IMR-90 (cell line): ENCODE measurements at places on chromosomes 16 and 17. TPM values are rescaled to one million over a fixed set of nuclear protein-coding genes. Genes with fewer than 3 reads are reported as not detected.

DNA sequence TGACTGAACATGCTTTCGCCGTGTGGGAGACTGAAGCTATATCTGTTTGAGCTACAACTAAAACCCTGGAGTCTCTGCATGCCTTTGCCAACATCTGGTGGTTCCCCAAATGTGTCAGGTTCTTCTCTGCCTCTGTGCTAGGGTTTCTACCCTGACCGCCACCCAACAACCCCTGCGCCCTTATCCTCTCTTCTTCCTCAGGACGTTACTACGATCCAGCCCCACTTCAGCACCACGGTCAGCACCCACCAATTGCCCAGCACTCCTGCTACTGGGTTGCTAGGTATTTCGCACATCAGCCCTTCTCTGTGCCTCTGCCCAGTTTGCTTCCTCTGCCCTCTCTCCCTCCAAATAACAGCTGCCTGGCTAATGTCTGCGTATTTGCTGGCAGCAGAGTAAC lies 106.3 kb upstream of the HSBP1 start:
- peak; percentile 45 for DNase-seq

DNA sequence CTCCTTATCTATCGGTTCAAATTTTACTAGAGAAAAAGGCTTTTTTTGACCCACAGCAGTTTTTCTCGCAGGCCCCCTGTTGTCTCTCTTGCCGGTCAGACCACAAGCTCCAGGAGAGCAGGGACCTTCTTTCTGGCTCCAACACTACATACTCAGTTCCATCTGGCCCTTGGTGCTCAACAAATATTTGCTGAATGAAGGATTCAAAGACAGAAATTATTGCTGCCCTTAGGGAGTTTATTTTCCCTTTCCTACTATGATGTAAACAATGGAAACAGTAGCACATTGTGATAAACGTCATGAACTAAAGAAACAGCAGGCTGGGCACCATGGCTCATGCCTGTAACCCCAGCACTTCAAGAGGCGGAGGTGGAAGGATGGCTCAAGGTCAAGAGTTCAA lies 59.0 kb upstream of the ATP2A3 start:
- DNase-seq: no peak

- no peak for DNase-seq
These were observed 661 bp downstream of the LRRC3C start for GRCh38 chr17:39927929-39928857.

BBS2 gene
- total RNA-seq: 18.6 and 31.9 TPM in 2 replicates

TOM1L2 gene
- total RNA-seq: 23.3 and 34.4 TPM in 2 replicates

DNA sequence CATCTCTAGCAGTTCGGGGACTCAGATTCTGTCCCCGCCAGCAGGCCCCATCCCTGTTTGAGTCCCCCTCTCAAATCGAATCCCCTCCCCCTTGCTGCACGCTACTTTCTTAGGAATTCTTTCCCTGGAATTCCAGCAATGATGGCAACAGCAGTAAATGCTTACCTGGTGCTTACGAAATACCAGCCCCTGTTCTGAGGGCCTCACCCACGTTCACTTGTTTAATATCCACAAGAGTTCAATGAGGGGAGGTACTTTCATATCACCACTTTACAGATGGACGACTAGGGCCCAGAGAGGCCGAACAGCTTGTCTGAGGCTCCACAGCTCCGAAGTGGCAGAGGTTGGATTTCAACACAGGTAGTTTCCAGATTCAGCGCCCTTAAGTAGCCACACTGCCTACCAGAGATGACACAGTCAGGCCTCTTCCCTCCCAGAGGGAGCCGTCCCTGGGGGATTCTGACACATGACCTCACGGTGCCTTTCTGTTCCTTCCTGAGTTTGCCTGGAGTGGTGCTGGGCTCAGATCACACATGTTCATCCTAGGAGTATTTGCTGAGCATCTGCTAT lies 120.7 kb upstream of the GSE1 start:
- no peak for DNase-seq

CCL15 gene
- not detected in 2 replicates for total RNA-seq

DNA sequence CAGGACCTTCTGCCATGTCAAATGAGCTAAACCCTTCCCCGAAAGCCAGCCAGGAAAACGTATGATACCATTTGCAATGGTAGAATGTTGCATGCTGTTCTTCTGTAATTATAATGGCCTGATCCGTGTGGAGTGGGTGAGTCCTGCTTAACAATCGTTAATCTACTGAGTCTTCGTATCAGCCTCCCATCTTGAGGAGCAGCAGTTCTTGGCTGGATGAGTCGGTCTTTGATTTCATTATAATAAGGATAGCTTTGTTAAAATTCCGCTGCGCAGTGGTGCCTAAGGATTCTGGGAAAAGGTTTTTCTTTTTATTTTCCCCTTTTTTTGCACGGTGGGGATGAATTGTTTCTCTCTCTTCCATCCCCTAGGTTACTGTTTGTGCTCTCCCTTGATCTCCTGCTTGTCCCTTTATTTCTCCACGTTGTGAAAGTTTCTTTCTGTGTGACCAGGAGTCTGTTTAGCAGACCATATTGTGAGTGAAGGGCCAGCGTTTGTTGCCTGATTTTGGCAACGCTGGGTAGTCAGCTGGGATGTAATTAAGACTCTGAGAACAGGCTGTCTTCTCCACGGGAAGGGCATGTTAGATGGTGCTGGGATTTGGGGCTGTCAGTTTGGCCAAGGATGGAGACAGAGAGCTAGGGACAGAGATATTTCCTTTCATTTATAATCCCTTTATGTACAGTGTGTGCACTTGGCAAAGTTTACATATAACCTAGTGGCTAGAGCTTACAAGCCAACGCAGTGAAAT lies 263.0 kb downstream of the FTO start:
- no peak for DNase-seq

- DNase-seq: no peak
These were observed 2.5 kb downstream of the CISD3 start for GRCh38 chr17:38732376-38733281.

FNDC8 gene
- not detected in 2 replicates for total RNA-seq

DNA sequence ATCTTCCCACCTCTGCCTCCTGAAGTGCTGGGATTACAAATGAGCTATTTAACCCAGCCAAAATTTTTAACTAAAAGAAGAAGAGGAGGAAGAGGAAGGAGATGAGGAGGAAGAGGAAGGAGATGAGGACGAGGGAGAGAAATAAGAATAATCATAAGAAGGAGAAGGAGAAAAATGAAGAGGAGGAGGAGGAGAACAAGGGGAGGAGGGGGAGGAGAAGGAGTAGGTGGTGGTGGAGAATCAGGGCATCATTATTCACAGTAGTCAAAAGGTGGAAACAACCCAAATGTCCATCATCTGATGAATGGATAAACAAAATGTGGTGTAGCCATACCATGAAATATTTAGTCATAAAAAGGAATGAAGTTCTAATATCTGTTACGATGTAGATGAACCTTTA lies 21.2 kb upstream of the MGAT5B start:
- no peak for DNase-seq

- DNase-seq: no peak
These were observed 706.1 kb downstream of the WWOX start for GRCh38 chr16:78805556-78805955.

- peak; percentile 63 for DNase-seq
These were observed 9.3 kb upstream of the FAAP100 start for GRCh38 chr17:81561494-81561885.

DNA sequence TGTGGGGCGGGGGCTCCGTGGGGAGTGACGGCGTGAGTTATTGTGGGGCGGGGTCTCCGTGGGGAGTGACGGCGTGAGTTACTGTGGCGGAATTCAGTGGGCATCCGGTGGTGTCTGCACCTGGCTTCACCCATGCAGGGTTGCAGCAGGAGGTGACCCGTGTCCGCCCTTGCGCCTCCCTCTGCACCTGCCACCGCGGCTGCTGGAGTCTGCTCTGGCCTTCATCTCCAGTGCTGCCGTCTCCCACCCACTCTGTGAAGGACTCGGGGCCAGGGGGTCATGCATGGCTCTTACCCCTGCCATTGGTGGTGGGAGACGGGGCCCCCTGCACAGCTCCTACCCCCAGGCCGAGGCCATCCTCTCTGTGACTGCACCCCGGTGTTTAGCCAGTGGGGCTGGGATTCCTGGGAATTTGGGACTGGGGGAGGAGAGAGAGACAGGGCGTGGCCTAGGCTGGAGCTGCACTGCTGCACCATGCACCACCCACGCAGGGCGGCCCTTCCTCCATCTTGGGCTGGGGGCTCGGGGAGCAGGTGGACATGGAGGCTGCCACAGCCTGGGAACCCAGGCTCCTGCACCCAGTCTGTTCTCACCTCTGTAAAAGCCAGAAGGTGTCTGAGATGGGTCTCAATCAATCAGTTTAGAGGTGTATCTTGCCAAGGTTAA lies 1.3 kb upstream of the PABPN1L start:
- no peak for DNase-seq

AURKB gene
- total RNA-seq: 38.9 and 45.9 TPM in 2 replicates

TK1 gene
- total RNA-seq: 109 and 219 TPM in 2 replicates

DNA sequence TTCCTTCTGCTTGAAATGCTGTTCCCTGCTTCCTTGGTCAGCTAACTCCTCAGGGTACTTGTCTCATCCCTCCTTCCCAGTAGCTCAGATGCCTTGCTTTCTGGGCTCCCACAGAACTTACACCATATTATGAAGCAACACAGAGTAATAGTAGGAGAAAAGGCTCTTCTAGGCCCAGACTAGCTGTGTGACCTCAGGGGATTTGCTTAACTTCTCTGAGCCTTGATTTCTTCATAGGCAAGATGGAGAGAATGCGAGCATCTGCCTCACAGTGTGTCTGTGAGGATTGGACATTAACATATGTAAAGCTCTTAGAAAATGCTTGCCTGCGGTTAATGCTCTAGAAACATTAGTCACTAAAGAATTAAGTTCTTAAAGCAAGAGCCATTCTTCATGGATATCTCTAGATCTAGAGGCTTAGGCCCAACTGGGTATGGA lies 22.3 kb upstream of the PECAM1 start:
- DNase-seq: no peak

ENPP7 gene
- total RNA-seq: not detected in 2 replicates

NPIPB6 gene
- total RNA-seq: 0.18 and 0.56 TPM in 2 replicates

GRCh38 chr17:35103271-35103670 lies 16.4 kb downstream of the RAD51D start:
- no peak for DNase-seq

ARHGAP27 gene
- total RNA-seq: under 0.01 and 0.56 TPM in 2 replicates

DNA sequence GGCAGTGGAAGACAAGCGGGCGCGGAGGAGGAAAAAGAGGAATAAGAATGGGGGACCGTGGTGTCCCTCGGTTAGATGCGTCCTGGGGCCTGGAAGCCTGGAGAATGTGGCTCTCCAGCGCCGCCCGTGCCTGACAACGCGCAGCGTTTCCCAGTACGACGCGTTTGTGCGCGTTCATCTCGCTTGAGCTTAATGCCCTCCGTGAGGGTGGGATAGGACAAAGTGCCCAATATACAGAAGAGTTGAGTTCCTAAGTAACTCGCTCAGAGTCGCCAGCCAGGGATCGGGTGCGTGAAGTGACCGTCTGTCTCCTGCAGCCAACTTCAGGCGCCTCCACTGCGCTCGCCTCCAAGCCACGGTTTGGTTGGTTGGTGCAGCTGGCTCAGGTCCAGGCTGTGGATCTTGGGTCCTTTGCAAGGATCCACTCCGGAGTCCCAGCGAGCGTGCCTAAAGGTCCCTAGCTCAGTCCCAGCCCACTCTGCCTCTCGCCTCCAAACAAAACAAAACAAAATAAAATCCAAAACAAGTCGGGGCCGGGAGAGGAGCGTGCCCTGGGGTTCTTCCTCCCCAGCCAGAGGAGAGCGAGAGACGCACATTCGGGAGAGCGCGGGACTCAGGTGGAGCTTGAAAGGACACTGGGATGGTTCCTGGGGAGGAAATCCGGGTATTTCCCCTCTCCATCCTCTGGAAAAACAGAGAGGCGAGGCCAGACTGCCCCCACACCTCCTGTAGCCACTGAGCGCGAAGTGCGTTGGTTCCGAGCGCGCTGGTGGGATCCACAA lies 974 bp downstream of the GALR2 start:
- DNase-seq: no peak

GRCh38 chr17:79116575-79117368 lies 42.1 kb downstream of the ENGASE start:
- DNase-seq: no peak

- peak; percentile 27 for DNase-seq
These were observed 768 bp upstream of the TBX6 start for GRCh38 chr16:30092373-30093010.
